ENCODE measurements at places on chromosomes 7 and 10.

GRCh38 chr10:51137756-51138529 is 63.7 kb downstream of the PRKG1 start:
- H3K4me3 ChIP-seq: no peak overlapping the region
- H3K27ac ChIP-seq: no peak overlapping the region
- H3K4me1 ChIP-seq: no peaks in the 10 kb centered on the region
- no peaks in the 10 kb centered on the region for H3K27me3 ChIP-seq

- no peaks in the 10 kb centered on the region for H3K4me1 ChIP-seq
- DNase-seq: no peak
- no peaks in the 10 kb centered on the region for H3K36me3 ChIP-seq
- no peak overlapping the region for H3K4me3 ChIP-seq
- H3K27me3 ChIP-seq: no peaks in the 10 kb centered on the region
Measured at GRCh38 chr10:33216661-33217427, 117.6 kb downstream of the NRP1 start.

DNA sequence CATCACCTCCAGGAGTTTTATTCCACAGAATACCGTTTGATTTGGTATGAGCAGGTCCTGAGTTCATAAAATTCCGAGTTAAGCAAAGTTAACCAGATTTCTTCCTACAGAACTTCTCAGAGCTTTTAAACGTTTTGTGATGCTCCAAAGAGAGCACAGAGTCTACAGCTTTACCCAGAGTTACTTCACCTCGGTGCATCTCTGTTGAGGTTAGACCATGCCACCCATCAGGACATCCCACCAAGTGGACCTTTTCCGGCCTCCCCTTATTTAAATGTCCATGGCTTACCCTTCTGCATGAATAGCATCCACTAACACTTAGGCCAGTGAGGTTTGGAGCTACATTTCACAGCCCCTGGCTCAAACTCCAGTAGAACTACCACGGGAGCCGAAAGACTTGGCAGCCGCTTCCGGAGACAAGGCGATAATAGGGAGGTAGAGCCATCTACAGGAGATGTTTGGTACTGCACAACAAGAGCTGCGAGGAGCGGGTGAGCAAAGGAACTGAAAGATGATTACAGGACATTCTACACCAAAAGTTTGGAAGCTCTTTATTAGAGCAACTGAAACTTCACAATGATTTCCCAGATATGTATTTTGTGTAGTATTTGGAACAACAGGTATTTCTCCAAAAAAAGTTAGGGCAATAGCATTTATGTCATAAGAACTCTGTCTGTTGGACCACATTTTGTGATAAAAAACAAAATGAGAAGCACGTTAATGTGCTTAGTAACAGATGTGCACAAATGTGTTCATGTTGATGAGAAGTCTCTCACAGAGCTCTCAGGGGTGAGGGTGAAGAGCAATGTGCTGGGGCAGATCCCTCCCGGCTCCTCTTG is 174.7 kb downstream of the HERPUD2 start:
- peaks cover 28% of the 10 kb centered on the region for H3K27me3 ChIP-seq
- H3K27ac ChIP-seq: no peak overlapping the region
- H3K4me3 ChIP-seq: no peak overlapping the region
- H3K36me3 ChIP-seq: no peaks in the 10 kb centered on the region
- no peaks in the 10 kb centered on the region for H3K4me1 ChIP-seq

DNA sequence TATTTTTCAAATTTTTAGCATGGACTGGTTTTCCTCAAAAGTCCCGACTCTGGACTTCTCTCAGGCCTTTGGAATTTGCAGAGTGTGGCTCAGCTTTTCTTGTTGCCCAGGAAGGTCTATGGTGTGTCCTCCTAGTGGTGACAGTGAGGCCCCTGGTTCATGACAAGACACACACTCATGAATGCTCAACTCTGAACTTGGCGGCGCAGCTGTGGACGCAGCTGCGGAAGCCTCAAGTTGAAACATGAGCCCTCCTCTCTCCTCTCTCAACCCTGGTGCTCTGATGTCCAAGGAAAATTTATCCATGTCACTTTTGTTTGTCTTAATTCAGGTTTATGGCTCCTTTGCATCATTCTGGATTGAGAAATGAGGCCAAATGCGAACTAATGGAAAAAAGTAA is 183.9 kb downstream of the HECW1 start:
- H3K27ac ChIP-seq: no peak overlapping the region
- peaks cover 7% of the 10 kb centered on the region for H3K27me3 ChIP-seq
- H3K36me3 ChIP-seq: no peaks in the 10 kb centered on the region

DNA sequence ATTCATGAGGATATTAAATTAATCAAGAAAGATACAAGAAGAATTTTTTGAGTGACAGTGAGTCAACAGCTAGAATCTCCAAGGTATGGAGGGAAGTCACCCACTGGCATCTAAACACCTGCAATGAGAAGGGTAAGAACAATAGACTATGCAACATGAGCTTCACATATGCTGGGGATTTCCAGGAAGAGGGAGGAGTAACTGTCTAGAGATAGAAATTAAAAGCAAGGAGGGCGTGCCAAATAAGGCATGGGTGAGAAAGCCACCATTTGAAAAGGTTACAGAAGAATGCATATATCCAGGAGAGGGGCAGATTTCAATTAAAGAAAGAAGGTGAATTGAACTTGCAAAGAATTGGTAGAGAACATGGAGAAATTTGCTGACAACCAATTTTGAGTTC is 365.7 kb downstream of the GPR37 start:
- no peak overlapping the region for H3K4me3 ChIP-seq
- H3K4me1 ChIP-seq: no peaks in the 10 kb centered on the region
- no peak for DNase-seq
- H3K36me3 ChIP-seq: no peaks in the 10 kb centered on the region
- H3K27ac ChIP-seq: no peak overlapping the region

DNA sequence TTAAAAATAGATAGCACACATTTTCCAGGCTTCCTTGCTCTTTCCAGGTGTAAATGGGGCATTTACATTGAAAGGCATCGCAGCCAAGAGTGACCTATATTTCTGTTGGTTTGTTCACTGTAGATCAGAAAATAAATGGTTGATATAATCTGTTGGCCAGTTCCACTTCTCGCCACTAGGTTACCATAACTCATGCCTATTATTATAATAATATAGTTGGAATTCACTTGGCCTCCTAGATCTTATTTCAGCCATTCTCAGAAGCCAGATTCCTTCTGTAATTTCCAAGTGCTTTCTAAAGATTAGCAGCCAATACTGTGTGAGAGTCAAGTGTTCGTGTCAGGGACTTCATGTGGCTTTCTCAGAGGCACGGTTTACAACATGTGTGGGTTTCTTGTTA is 179.5 kb downstream of the DNAH11 start:
- no peaks in the 10 kb centered on the region for H3K27me3 ChIP-seq
- H3K4me3 ChIP-seq: no peak overlapping the region
- no peaks in the 10 kb centered on the region for H3K4me1 ChIP-seq
- no peak overlapping the region for H3K27ac ChIP-seq

- H3K4me1 ChIP-seq: peaks cover 4% of the 10 kb centered on the region
- H3K4me3 ChIP-seq: no peak overlapping the region
- DNase-seq: no peak
- no peaks in the 10 kb centered on the region for H3K36me3 ChIP-seq
- H3K27me3 ChIP-seq: no peaks in the 10 kb centered on the region
Measured at GRCh38 chr7:89837515-89837914, 316.8 kb upstream of the STEAP1 start.

DNA sequence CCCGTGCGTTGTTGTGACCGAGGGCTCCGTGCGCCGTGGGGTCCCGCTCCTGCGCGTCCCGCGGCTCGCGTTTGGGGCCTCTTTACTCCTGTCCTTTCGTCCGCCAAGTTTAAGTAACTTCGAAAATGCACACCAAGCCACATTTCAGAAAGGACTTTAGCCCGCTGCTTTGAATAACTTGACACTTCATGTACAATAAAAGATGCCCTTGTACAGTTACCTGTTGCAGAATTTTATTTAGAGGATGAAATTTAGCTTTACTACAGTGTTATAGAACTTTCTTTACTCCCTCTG is 459 bp downstream of the SUGCT start:
- H3K27ac ChIP-seq: peak overlapping the region; percentile 34
- no peak for DNase-seq
- peaks cover 14% of the 10 kb centered on the region for H3K36me3 ChIP-seq

DNA sequence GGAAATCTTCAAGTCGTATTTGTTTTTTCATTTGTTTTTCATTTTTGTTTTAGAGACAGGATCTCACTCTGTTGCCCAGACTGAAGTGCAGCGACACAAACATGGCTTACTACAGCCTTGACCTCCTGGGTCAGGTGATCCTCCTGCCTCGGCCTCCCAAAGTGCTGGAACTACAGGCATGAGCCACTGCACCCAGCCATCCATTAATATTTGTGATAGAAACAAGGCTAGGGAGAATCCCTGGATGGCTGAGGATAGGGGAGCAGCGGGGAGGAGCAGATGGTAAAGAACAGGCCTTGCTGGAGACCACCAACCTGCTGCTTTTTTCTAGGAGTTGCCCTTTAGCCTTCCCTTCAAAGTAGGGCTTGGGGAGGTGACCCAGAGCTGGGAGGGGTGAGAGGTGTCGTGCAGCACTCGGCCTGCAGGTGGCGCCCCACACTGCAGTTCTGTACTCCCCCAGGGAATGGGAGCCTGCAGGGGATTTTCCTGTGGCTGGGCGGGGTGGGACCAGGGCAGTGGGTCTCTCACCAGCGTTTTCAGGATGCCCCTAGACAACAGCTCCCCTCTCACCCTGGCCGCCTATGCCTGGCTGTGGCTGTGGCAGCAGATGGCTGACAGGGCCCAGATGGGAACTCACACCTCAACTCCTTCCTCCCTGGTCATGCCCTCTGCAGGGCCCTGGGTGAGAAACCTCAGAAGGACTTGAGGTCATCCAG is 12.6 kb upstream of the CDH23 start:
- peaks cover 9% of the 10 kb centered on the region for H3K27me3 ChIP-seq
- H3K4me3 ChIP-seq: no peak overlapping the region
- H3K4me1 ChIP-seq: no peaks in the 10 kb centered on the region
- no peaks in the 10 kb centered on the region for H3K36me3 ChIP-seq

Measured in activated CD8-positive, alpha-beta T cell treated with anti-CD3 and anti-CD28 coated beads, Interleukin-2, amount 10 ng/mL, durations not matched to agents 7 days and 5 days (primary cell).